ENCODE measurements at places on chromosomes 12 and 14.

DNA sequence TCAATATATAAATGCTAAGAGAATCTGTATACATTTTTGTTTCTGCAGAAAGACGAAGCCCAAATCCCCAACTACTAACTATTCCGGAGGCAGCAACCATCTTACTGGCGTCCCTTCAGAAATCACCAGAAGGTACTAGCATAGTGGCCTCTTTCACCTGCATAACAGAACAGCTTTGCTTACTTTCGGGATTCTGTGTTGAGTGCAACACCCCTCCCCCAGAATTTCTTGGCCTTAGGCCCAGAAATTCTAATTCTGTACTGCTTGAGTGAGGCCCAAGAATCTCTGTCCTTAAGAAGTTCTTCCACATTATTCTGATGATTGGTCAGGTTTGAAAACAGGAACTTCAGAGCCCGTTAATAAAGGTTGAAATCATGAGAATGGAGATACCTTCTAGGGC is 2.9 kb downstream of the SPX start:
- no peak for DNase-seq

- no peak for DNase-seq
These were observed 60.9 kb downstream of the DYRK2 start for GRCh38 chr12:67709367-67709954.

- DNase-seq, result no peak
These were observed 276.1 kb downstream of the SYT1 start for GRCh38 chr12:79140711-79141110.

DNA sequence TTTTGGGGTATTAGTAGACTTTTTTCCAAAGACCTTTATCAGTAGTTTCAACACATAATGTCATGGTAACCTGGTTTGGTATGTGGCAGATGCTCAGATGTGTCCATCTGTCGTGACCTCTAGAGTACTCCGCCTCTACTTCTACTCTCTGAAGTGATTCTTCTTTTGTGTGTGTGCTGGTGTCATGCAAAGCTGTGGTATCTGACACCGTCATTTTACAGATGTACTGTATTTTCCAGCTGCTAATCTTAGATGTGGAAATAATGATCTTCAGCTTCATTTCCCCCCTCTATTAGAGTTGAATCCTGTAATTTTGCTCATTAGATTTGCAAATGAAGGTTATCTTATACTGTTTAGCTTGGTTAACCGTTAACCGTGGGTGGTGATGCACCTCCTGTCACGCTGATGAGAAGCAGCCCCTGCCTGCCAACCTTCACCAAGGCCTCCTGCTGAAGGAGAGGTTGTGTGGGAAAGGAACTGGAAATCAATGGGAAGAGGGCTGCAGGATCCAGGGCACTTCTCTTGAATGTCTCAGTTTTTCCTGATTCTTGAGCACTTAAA is 222.4 kb upstream of the AMIGO2 start:
- no peak for DNase-seq

All from GM04503 (cell line).